ENCODE measurements at places on chromosomes 3 and 15. TPM values are rescaled to one million over a fixed set of nuclear protein-coding genes. Genes with fewer than 3 reads are reported as not detected.

CAND2 gene
- total RNA-seq: 77.4 TPM

ANKDD1A gene
- 2.2 TPM for total RNA-seq

NT5DC2 gene
- 94.0 TPM for total RNA-seq

RTP1 gene
- not detected for total RNA-seq

STAC gene
- total RNA-seq: not detected

MCTP2 gene
- 2.0 TPM for total RNA-seq

DNA sequence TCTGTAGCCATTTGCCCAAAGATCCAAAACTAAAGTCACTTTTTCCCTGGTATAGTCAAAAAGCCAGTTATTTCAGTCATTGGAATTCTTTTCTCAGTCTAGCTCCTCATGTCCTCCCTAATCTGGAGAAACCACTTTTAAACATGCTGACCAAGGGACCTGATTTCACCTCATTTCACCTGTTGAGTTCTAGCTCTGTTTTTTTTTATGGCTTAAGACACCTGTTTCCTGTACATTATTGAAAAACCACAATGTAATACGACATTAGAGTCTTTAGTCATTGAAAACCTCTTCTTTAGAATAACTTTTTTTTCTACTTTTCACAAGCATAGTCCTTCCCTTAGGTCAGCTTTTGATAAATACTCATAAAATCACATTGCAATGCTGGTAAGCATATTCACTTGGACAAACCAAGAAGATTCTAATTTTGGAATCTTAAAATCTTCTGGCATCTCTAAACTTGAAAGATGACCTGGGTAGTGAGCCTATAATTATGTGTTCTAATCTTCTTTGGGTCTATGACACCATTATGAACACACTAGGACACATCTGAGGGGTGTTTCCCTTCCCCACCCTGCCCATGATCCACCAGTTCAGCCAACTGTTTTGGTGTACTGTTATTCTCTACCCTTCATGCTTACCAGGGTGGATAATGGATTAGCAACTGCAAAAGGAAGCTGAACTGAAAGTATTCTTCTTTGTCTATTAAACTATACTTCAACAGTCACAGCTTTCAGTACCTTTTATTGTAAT, 103.5 kb upstream of the FXR1 start:
- no peak for DNase-seq
- no peak overlapping the region for H3K4me3 ChIP-seq
- peaks cover 5% of the 10 kb centered on the region for H3K4me1 ChIP-seq
- H3K27me3 ChIP-seq: no peaks in the 10 kb centered on the region
- H3K36me3 ChIP-seq: no peaks in the 10 kb centered on the region

GRCh38 chr3:128185630-128186447, 32.6 kb downstream of the EEFSEC start:
- no peaks in the 10 kb centered on the region for H3K36me3 ChIP-seq
- no peaks in the 10 kb centered on the region for H3K4me1 ChIP-seq
- no peak overlapping the region for H3K27ac ChIP-seq
- H3K27me3 ChIP-seq: no peaks in the 10 kb centered on the region
- H3K4me3 ChIP-seq: no peak overlapping the region
- DNase-seq: no peak

DNA sequence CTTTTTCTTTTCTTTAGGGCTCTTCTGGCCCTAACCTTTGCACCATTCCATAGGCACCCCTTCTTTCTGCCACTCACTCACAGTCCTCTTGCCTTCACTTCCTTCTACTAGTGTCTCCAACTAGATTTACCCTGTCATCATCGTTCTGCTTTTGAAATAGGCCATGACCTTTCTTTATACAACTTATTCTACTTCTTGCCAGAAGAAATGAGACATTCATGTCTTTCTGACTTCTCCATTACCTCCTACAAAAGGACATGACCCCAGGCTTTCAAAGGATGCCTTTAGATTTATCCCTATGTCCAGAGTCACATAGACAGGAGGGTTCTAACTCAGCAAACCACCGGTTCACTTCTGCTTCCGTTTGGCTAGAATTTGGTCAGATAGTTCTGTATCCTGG, 336.4 kb upstream of the LRRFIP2 start:
- H3K27me3 ChIP-seq: no peaks in the 10 kb centered on the region
- no peak overlapping the region for H3K4me3 ChIP-seq
- peaks cover 7% of the 10 kb centered on the region for H3K36me3 ChIP-seq
- H3K4me1 ChIP-seq: no peaks in the 10 kb centered on the region
- no peak for DNase-seq

DNA sequence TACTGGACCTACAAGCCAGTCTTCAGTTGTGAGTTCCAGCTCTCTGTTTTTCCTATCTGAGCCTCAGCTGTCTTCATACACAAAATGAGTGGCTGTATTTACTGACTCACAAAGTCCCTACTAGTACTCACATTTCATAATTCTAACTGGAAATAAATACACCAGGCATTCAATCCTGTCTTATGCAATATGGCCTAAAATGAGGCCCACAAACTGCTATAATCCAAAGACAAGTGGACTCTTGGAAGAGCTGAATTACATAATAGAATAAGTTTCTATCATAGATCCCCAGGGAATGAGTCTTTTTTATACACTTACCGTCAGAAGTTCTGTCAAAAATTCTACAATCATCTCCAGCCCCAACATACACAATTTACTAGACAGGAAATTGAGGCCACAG, 211.9 kb downstream of the LRRN1 start:
- H3K27me3 ChIP-seq: no peaks in the 10 kb centered on the region
- no peak for DNase-seq
- no peaks in the 10 kb centered on the region for H3K36me3 ChIP-seq

- no peaks in the 10 kb centered on the region for H3K27me3 ChIP-seq
- peak; percentile 60 for DNase-seq
- H3K4me3 ChIP-seq: peak overlapping the region; percentile 71
- H3K4me1 ChIP-seq: no peaks in the 10 kb centered on the region
- peak overlapping the region; percentile 99 for H3K27ac ChIP-seq
These were observed 72.0 kb upstream of the MAP4 start for GRCh38 chr3:48088056-48088748.

DNA sequence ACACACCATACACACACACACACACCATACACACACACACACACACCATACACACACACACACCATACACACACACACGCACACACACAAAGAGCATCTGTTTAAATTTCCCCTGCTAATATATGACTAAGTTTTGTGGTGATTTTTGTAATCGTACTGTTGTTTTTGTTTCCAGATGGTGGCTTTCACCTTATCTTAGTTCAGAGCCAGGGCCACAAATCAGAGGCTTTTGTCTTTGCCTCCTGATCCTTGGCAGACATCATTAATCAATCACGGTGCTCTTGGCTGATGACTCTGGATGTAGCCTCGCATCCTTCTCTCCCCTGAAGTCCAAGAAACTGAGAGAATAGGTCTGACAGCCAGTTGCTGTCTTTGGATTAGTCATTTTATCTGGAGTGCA, 52.1 kb downstream of the EDEM1 start:
- H3K4me3 ChIP-seq: no peak overlapping the region
- no peak overlapping the region for H3K27ac ChIP-seq
- H3K27me3 ChIP-seq: no peaks in the 10 kb centered on the region
- DNase-seq: no peak
- H3K36me3 ChIP-seq: no peaks in the 10 kb centered on the region

- DNase-seq: no peak
- H3K4me3 ChIP-seq: no peak overlapping the region
- H3K4me1 ChIP-seq: no peaks in the 10 kb centered on the region
- H3K27ac ChIP-seq: no peak overlapping the region
- H3K27me3 ChIP-seq: no peaks in the 10 kb centered on the region
- no peaks in the 10 kb centered on the region for H3K36me3 ChIP-seq
These were observed 52.0 kb upstream of the RAD18 start for GRCh38 chr3:9015250-9015649.

DNA sequence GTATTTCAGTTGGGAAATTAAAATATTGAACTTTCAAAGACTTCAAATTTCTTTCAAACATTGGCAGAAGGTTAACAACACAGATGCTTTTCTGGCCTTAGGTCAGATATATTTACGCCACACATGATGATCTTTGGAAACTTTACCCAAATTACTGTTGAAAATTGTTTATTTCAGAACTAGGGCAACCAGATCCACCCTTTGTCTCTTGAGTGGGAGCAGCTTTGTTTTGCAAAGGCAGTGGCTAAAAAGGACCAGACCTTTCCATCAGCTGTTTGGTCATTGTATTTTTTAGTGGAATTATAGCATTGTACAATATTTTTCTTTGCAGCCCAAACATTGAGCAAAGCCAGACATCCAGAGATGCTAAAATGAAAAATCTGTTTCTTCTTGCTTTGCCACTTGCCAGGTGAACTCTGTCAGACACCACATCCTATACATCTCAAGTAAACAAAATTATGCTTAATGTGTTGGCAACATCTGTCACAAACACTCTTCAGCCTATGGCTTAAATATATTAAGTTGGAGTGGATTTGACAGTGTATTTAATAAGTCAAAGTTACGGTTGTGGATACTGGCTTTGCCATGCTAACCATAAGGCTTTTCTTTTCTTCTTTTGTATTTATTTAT, 651.9 kb downstream of the RBMS3 start:
- no peak for DNase-seq
- H3K27ac ChIP-seq: no peak overlapping the region
- no peaks in the 10 kb centered on the region for H3K27me3 ChIP-seq
- no peaks in the 10 kb centered on the region for H3K4me1 ChIP-seq
- H3K36me3 ChIP-seq: no peaks in the 10 kb centered on the region
- no peak overlapping the region for H3K4me3 ChIP-seq

- DNase-seq: no peak
- H3K27me3 ChIP-seq: no peaks in the 10 kb centered on the region
- no peaks in the 10 kb centered on the region for H3K4me1 ChIP-seq
- H3K36me3 ChIP-seq: peaks cover 43% of the 10 kb centered on the region
- no peak overlapping the region for H3K27ac ChIP-seq
- H3K4me3 ChIP-seq: no peak overlapping the region
These were observed 1.6 kb upstream of the ULK3 start for GRCh38 chr15:74844319-74845207.

DNA sequence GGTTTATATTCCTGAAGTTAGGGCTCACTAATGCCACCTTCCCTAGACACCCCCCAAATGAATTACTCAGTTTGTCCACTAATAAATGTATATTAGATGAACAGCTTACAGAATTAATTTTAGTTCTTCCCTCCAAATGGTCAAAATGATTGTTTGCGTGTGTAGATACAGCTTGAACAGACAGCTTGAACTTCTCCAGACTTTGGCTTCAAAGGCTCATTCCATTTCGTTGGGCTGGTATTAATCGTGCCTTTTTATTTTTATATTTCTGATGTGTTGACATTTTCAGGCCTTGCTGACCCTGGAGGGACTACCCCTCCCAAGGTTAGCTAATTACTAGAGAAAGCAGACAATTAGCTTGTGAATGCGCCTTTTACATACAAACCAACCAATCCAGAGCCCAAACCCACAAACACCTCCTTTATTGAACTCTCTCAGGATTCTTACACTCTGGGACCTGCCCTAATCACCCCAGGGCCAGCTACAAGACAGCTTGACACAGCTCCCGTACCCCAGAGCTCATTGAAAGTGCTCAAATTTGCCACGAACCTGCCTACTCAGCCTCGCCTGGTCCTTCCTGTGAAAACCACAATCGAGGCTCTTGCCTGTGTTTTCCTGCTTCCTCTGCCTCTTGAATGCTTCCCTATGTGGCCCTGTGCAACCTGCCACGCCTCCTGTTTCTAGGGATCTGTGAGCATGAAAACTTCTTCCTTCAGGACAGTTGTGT, 40.3 kb downstream of the RPL22L1 start:
- no peak overlapping the region for H3K4me3 ChIP-seq
- H3K36me3 ChIP-seq: no peaks in the 10 kb centered on the region
- no peak overlapping the region for H3K27ac ChIP-seq
- H3K27me3 ChIP-seq: no peaks in the 10 kb centered on the region

GRCh38 chr3:176950743-176951142, 246.5 kb downstream of the TBL1XR1 start:
- no peaks in the 10 kb centered on the region for H3K27me3 ChIP-seq
- H3K4me1 ChIP-seq: no peaks in the 10 kb centered on the region
- DNase-seq: no peak
- H3K36me3 ChIP-seq: no peaks in the 10 kb centered on the region
- no peak overlapping the region for H3K27ac ChIP-seq

- DNase-seq: no peak
- H3K27me3 ChIP-seq: no peaks in the 10 kb centered on the region
- H3K4me1 ChIP-seq: peaks cover 37% of the 10 kb centered on the region
These were observed 2.5 kb downstream of the ANP32A start for GRCh38 chr15:68818066-68818768.

DNA sequence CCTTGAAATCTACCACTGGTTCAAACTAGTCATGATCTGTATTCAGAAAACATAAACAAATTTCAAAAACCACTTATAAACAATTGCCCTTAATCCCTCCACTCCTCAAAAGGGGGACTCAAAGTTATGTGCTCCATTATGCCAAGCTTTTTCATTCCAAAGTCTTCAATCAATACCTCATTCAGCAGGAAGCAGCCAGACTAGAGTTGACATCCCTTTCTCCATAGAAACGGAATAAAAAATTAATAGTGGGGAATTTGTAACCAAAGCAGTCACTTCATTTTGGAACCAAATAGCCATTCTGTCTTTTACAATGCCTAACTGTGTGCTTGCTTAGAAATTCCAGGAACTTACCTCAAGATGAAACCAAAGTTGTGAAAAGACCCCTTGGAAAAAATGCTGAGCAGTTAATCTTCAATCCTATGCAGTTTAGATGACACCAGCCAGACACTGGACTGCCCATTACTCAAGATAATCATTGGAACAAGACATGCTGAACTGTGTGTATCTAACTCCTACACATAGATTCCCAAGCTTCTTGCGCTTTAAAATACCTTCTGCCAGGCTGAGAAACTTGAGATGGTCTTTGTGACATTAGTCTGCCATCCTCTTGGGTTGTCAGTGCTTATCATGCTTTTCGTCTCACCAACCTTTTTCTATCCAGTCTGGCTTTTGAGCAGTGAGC, 406.2 kb downstream of the PLOD2 start:
- DNase-seq: no peak
- no peaks in the 10 kb centered on the region for H3K27me3 ChIP-seq
- no peaks in the 10 kb centered on the region for H3K4me1 ChIP-seq
- H3K4me3 ChIP-seq: no peak overlapping the region

Measured in right atrium auricular region (tissue), 2 donors.